ENCODE measurements at places on chromosomes 5 and 9. TPM values are rescaled to one million over a fixed set of nuclear protein-coding genes. Genes with fewer than 3 reads are reported as not detected.
A peak's percentile ranks its signal among the peaks of the same experiment; 100 is the strongest.

Gene SPINK4
- total RNA-seq = not detected

Gene FOXD1
- total RNA-seq = 1.4 TPM

Gene TRMT10B
- 7.1 TPM for total RNA-seq

Gene IL4
- total RNA-seq = not detected

Gene LCN2
- 14.6 TPM for total RNA-seq

Gene ARSI
- total RNA-seq = 2.6 TPM

Gene C5
- total RNA-seq = 10.3 TPM

Gene BARHL1
- total RNA-seq = not detected

Gene FGFR4
- 6.4 TPM for total RNA-seq

DNA sequence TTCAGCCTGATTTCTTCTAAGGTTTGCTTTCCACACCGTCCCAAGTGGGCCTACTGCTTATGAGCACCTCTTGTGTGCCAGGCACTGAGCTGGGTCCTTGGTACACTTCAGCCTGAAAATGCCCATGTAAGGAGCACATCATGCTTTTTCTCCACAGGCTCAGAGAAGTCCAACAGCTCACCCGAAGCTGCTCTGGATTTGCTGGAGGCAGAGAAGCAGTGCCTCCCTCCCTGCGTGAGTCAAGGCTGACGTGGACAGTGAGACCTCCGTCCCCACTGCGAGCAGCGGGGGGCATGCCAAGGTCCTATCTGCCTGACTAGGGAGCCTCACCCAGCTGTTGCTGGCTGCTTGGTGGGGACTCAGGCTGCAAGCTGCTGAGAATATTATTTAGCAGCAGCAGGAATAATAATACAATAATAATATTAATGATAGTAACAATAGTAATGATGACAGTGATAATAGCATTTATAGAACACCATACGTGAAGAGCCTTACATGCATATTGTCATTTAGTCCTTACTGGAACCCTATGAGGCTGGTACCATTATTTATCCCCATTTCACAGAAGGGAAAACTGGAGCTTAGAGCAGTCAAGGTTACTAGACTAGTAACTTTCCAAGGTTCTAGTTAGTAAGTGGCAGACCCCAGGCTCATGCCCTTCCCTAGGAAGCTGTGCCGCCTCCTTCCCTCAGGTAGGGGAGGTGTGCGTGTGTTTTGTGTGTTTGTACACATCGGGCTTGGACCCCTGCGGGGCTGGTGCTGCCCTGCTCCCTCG is 194.8 kb downstream of the HSPA4 start:
- DNase-seq = no peak

- DNase-seq = peak; percentile 20
Observed at GRCh38 chr9:76162751-76163500, 231.3 kb downstream of the RFK start.

- DNase-seq = no peak
Observed at GRCh38 chr5:643351-643801, 31.2 kb downstream of the CEP72 start.

GRCh38 chr5:127762412-127762811 is 59.2 kb downstream of the CCDC192 start:
- no peak for DNase-seq

- peak; percentile 89 for DNase-seq
Observed at GRCh38 chr5:172076761-172077244, 70.4 kb upstream of the FBXW11 start.

- DNase-seq = no peak
Observed at GRCh38 chr9:7298123-7298522, 501.5 kb downstream of the DMAC1 start.

- DNase-seq = no peak
Observed at GRCh38 chr5:95555553-95555952, 652 bp downstream of the ARSK start.

DNA sequence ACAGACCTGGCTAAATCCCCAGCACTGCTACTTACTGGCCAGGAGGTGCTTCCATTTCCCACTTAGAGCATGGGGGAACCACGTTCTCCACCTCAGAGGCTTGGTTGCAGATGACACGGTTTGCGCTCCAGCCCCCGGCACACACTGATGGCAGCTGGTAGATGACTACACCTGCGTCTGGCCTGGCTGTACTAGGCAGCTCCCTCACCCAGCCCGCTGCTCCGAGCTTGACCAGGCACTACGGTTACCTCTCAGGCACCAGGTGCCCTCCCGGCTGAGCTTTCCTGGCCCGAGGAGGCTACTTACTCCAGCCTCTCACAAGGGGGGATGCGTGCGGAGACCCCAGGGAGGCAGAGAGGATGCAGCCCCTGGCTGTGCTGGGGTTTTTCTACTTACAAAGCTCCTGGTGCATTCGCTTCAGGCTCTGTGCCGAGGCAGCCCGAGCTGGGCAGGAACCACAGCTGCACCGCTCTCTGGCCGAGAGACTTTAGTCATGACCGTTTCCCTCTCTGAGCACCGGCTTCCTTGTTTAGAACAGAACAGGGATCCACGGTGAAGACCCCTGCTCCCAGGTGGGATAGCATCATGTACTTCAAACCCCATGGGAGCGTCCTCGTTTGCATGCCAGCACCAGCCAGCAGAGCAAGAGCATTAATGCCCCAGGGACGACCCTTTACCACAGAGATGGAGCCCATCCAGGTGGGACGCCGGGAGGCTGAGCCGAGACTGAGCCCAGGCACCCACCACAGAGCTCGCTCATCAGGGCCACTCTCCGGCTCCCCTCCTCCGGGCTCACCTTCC is 7.6 kb upstream of the GBGT1 start:
- no peak for DNase-seq

DNA sequence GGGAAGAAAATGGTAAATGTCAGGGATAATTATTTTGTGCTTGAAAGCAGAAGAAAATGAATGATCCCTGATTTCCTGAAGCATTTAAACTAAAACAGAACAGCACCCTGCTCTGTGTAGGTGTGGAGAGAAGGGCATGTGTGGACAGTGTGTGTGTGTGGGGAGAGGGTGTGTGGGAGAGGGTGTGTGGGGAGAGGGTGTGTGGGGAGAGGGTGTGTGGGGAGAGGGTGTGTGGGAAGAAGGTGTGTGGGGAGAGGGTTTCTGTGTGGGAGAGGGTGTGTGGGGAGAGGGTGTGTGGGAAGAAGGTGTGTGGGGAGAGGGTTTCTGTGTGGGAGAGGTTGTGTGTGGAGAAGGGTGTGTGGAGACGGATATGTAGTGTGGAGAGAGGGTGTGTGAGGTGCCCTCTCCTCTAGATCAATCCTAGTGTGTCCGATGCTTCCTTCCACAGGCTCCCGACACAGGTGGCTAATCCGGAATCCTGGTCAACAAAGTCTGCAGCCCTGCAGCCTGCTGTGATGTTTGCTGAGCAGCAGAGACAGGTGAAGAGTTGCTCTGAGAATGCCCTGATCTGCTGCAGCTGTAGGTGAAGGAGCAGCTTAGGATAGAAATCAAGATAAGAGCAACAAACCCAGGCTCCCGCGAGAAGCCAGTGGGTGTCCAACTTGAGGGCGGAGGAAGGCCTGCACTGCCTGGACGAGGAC is 15.5 kb downstream of the IRX4 start:
- DNase-seq = no peak

- peak; percentile 58 for DNase-seq
Observed at GRCh38 chr9:73023025-73023541, 70.2 kb upstream of the ALDH1A1 start.

- no peak for DNase-seq
Observed at GRCh38 chr5:43000111-43000840, 39.8 kb downstream of the ANXA2R start.

GRCh38 chr5:31623249-31623648 is 15.7 kb upstream of the PDZD2 start:
- no peak for DNase-seq

DNA sequence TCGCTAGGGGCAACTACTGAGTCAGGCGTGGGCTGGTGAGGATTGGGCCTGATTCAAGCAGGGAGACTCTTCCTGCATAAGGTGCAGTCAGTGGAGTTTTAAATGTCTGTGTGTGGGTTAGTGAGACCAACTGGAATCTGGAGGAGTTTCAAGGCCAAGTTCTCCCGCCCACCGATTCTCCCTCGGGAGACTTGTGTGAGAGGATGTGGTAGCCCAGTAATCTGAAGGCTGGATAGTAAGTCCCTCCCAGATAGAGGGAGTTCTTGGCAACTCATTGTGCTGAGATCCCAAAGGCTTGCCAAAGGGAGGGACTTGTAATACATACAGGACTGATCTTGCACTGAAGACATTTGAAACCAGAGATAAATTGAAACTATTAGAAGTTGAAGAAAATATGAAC is 51.8 kb downstream of the WDR36 start:
- DNase-seq = peak; percentile 73

DNA sequence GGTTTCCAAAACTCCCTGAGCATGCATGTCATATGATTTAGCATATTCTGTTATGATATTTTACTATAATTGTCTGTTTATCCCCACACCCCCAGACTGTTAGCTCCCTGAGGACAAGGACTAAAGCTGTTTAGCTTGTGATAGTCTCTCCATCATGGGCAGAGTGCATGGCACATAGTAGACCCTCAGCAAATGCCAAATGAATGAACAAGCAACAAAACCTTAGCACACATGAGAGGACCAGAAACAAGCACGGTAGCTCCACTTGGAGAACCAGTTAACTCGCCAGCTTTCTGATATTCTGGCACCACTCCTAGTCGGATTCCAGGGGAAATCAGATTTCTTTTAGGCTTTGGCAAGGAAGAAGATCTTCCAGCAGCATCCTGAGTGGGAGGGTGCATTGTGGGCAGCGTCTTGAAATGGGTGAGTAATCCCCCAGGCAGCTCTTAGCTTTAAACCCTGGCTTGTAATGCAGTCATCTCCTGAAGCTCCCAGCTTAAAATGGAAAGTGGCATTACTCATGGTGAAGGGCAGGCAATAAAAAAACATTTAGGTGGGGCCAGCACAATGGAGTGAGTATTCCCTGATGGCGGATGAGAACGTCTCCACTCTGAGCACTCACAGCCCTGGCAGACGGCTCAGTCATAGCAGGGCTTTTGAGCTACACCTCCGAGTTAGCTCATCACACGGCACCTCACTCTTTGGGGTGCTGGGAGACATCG is 41.1 kb downstream of the FGF1 start:
- peak; percentile 8 for DNase-seq

DNA sequence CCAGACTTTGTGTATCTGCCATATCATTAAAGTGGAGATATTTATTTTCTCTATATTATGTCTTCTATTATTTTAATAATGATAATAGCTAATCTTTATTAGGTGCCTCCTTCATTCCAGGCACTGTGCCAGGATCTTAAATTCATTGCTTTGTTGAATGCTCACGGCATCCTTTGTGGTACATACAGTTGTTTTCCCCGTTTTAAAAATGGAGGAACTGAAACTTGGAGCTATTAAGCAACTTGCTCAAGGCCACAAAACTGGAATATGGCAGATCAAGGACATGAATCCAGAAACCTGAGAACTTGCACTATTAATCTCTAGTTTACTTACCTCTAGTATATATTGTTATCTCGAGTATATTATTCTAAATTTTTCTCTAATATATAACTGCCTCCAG is 41.5 kb upstream of the PPP3R2 start:
- DNase-seq = no peak

- DNase-seq = no peak
Observed at GRCh38 chr5:79875230-79875629, 115.8 kb downstream of the MTX3 start.
